ENCODE measurements at places on chromosomes 4 and X. TPM values are rescaled to one million over a fixed set of nuclear protein-coding genes. Genes with fewer than 3 reads are reported as not detected.

TBX22 gene
- not detected for total RNA-seq

RAB39B gene
- total RNA-seq = 15.3 TPM

THAP9 gene
- total RNA-seq = 2.4 TPM

HPGD gene
- total RNA-seq = 3.4 TPM

PPP4R3C gene
- not detected for total RNA-seq

MTNR1A gene
- total RNA-seq = not detected

MAGEA9B gene
- total RNA-seq = not detected

RTL3 gene
- not detected for total RNA-seq

THAP6 gene
- total RNA-seq = 20.7 TPM

SPANXD gene
- total RNA-seq = not detected

TEX13B gene
- not detected for total RNA-seq

TAB3 gene
- 24.2 TPM for total RNA-seq

PFKFB1 gene
- total RNA-seq = 0.53 TPM

PPP1R2C gene
- not detected for total RNA-seq

SPOCK3 gene
- not detected for total RNA-seq

ANAPC4 gene
- total RNA-seq = 26.1 TPM

GRIPAP1 gene
- total RNA-seq = 76.1 TPM

SOX3 gene
- total RNA-seq = not detected

NDUFC1 gene
- total RNA-seq = 52.4 TPM

GPR119 gene
- not detected for total RNA-seq

EXOC1L gene
- total RNA-seq = not detected

HNRNPDL gene
- total RNA-seq = 277 TPM

IL21 gene
- 67.0 TPM for total RNA-seq

TMEM271 gene
- not detected for total RNA-seq

GATA1 gene
- total RNA-seq = not detected

F8A3 gene
- 0.24 TPM for total RNA-seq

FRYL gene
- total RNA-seq = 59.1 TPM

C4orf50 gene
- 0.07 TPM for total RNA-seq

HS6ST2 gene
- 0.75 TPM for total RNA-seq

SFRP2 gene
- not detected for total RNA-seq

USP17L18 gene
- total RNA-seq = not detected

ATP1B4 gene
- not detected for total RNA-seq

PGAM4 gene
- total RNA-seq = 0.70 TPM

TMEM156 gene
- total RNA-seq = 28.4 TPM

ATP6AP2 gene
- total RNA-seq = 62.5 TPM

PRSS12 gene
- not detected for total RNA-seq

AKAP14 gene
- not detected for total RNA-seq

TCEAL2 gene
- total RNA-seq = 0.51 TPM

KCND1 gene
- total RNA-seq = 2.5 TPM

APLN gene
- 0.26 TPM for total RNA-seq

BEX5 gene
- total RNA-seq = 7.0 TPM

SPANXA2 gene
- total RNA-seq = not detected

ETDA gene
- not detected for total RNA-seq
